Transverse colon (tissue), 4 donors: ENCODE measurements at places on chromosomes 4 and X. TPM values are rescaled to one million over a fixed set of nuclear protein-coding genes. Genes with fewer than 3 reads are reported as not detected.

CXCL11 gene
- total RNA-seq: not detected

CDX4 gene
- total RNA-seq: not detected

SPCS3 gene
- 23.2 TPM for total RNA-seq

SOWAHB gene
- 31.9 TPM for total RNA-seq

GPRIN3 gene
- total RNA-seq: 10.1 TPM

MAP3K15 gene
- total RNA-seq: 0.14 TPM

MAGEA9B gene
- not detected for total RNA-seq

DRD5 gene
- not detected for total RNA-seq

TNIP3 gene
- total RNA-seq: 0.79 TPM

NR3C2 gene
- total RNA-seq: 129 TPM

RBMX gene
- total RNA-seq: 209 TPM

GABRA4 gene
- total RNA-seq: 0.16 TPM

HTN3 gene
- not detected for total RNA-seq

CT45A2 gene
- total RNA-seq: not detected

GYG2 gene
- 3.2 TPM for total RNA-seq

MSANTD1 gene
- not detected for total RNA-seq

JCHAIN gene
- total RNA-seq: 279 TPM

STPG2 gene
- total RNA-seq: 0.79 TPM

CXCL1 gene
- total RNA-seq: 1.00 TPM

UNC5C gene
- 4.5 TPM for total RNA-seq

CTAG2 gene
- not detected for total RNA-seq

CLIC2 gene
- 0.20 TPM for total RNA-seq

RAB41 gene
- 0.68 TPM for total RNA-seq

GPC3 gene
- 4.9 TPM for total RNA-seq

FHDC1 gene
- 15.4 TPM for total RNA-seq

MOB1B gene
- 9.3 TPM for total RNA-seq

LEF1 gene
- 29.2 TPM for total RNA-seq

HNRNPD gene
- 213 TPM for total RNA-seq

PCDH10 gene
- total RNA-seq: 0.48 TPM

PLK4 gene
- total RNA-seq: 2.3 TPM

CTAG1A gene
- total RNA-seq: not detected

MAP9 gene
- 31.0 TPM for total RNA-seq

NELFA gene
- total RNA-seq: 24.8 TPM

TMEM156 gene
- 2.9 TPM for total RNA-seq

DUX4 gene
- total RNA-seq: not detected

FABP2 gene
- 3.4 TPM for total RNA-seq

NPY1R gene
- total RNA-seq: 0.80 TPM

GATA1 gene
- total RNA-seq: not detected

RASGEF1B gene
- 29.4 TPM for total RNA-seq

RXFP1 gene
- total RNA-seq: not detected

TCEAL6 gene
- not detected for total RNA-seq

CCSER1 gene
- 54.6 TPM for total RNA-seq

PARM1 gene
- total RNA-seq: 131 TPM

TLR3 gene
- 8.7 TPM for total RNA-seq

UCP1 gene
- not detected for total RNA-seq

TNMD gene
- total RNA-seq: not detected

RBM3 gene
- 102 TPM for total RNA-seq

FATE1 gene
- not detected for total RNA-seq

TMSB15C gene
- total RNA-seq: 2.2 TPM

ZFP42 gene
- not detected for total RNA-seq

USP17L29 gene
- total RNA-seq: not detected

DSPP gene
- not detected for total RNA-seq

ZNF630 gene
- 29.9 TPM for total RNA-seq

PAGE5 gene
- total RNA-seq: not detected

FGFBP1 gene
- total RNA-seq: 11.6 TPM

SPON2 gene
- 58.4 TPM for total RNA-seq

PNCK gene
- total RNA-seq: 7.9 TPM

BMPR1B gene
- not detected for total RNA-seq
